ENCODE measurements at places on chromosomes 6 and 20.

GRCh38 chr6:70684794-70685493 lies 17.3 kb downstream of the SMAP1 start:
- no peak for DNase-seq

DNA sequence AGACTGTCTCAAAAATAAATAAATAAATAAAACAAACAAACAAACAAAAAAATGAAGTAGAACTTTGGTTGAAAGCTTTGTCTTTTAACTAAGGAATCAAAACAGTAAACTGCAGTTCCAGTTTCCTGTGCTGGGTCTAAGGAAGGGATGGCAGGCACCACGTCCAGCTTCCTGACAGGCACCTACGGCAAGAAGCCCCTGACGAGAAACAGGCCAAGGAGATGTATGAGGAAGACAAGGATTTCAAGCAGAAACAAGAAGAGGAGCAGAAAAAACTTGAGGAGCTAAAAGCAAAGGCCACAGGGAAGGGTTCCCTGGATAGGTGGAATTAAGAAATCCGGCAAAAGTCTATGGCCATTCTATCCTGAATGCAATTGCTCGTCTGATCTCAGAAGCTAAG lies 8.8 kb downstream of the SNX3 start:
- no peak for DNase-seq

- DNase-seq: no peak
These were observed 16.7 kb upstream of the CDK5RAP1 start for GRCh38 chr20:33418033-33418432.

DNA sequence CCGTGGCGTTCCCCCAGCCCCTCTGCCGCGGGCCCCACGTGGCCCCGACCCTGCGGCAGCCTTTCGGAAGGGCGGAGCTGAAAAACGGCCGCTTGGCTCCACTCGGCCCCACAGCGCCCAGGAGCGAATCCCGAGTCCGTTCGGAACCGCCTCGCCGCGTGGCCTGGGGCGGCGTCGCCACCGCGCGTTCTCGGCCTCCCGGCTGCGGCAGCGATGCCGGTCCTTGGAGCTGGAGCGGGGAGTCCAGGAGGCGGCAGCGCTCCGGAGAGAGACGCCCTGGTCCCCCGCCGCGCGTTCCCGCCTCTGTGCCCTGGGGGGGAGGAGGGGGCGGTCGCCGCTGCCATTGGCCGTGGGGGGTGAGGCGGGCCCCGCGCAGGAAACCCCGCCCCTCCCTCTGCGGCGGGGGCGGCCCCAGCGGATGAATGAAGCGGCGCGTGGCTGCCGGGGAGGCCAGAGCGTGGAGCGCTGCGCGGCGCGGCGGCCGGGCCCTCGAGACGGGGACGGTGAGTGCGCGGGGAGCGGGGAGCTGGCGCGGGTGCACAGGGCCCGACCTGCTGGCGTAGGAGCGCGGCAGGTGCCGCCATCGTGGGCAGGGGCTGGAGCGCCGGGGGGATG lies at the start of gene SLCO4A1:
Gene SLCO4A1 (plus strand): TSS at position 453 of the 615 bp plus-strand sequence. CDS start 13,952 bp downstream, outside the sequence.
- DNase-seq: peak; percentile 95

DNA sequence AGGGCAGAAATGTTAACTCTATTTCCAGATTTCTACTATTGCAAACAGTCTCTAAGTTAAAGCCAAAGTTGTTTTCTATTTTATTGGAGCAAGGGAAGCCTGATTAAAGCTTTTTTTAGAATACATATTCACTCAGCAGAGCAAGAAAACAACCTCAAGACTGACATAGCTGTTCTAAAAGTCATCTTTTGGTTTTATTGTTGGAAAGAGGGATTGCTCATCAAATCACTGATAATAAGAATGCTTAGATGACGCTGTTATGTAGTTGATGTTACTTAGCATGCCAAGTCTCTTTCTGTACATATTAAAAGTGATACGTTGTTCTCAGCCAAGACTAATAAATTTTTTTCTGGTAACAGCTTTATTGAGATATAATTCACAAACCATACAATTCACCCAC lies 172.6 kb upstream of the LAMA2 start:
- no peak for DNase-seq

DNA sequence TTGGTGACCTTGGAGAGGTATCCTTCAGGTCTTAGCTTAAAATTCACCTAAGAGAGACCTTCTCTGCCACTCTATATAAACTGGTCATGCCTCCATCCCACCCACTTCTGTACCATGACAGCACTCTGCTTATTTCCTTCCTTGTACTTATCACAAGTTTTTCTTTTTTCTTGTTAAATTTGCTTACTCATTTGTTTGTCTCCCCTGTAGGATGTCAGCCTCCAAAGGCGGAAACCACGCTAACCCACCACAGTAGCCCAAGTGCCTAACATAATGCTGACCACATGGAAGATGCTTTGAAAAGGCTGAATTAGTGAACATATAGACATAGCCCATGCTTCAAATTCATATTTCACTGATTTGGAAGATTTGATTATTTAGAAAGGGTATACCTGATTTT lies 5.4 kb downstream of the BMP6 start:
- no peak for DNase-seq

DNA sequence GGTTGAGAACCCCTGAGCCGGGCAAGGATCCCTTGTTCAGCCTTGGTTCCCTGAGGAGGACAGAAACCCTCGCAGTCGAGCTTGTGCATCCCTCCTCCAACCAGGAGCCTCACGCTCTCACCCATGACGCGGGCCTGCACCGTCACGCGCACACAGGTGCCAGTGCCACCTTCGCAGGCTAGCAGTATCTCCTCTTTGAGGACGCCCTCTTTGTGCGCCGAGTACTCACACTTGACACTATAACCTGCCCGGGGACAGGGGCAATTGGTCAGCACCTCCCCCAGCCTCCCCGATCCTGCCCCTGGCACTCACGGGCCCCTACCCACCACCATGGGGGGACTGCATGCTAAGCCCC lies 13.3 kb downstream of the ADISSP start:
- DNase-seq: no peak

DNA sequence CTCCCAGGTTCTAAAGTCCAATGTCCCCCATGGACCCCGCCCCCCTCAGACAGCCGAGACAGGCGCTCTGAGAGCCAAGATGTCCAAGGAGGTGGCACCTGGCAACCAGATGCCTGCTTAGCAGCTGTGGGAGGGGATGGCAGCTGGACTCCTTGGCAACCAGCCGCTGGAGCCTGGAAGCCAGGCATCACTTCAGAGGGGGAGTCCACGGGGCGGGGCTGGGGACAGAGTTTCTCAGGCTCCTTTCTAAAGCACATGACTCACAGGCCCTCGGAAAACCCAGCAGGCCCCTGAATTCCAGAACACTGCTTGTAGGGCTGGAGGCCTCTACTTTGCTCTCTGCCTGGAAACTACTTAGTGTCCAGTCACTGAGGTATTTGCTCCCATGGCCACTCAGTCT lies 51.5 kb downstream of the PREX1 start:
- no peak for DNase-seq

- no peak for DNase-seq
These were observed 24.4 kb downstream of the CNR1 start for GRCh38 chr6:88141561-88142296.

DNA sequence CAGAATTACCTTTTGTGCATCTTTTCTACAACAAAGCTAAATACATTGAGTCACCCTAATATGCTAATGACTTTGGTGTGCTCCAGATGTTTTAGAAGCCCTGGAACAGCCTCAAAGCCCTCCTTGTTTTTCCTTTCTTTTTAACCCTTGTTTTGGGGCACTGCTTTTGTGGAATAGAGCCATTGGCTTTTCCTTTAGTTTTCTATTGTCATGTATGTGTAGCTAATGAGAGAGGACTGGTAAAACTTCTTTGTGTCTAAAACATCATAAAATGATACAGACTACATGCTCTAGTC lies 158.8 kb downstream of the JARID2 start:
- DNase-seq: no peak

- DNase-seq: no peak
These were observed 152.8 kb downstream of the SYCP2 start for GRCh38 chr20:59780494-59781185.

- DNase-seq: no peak
These were observed 93.7 kb upstream of the EDN1 start for GRCh38 chr6:12196326-12196936.

DNA sequence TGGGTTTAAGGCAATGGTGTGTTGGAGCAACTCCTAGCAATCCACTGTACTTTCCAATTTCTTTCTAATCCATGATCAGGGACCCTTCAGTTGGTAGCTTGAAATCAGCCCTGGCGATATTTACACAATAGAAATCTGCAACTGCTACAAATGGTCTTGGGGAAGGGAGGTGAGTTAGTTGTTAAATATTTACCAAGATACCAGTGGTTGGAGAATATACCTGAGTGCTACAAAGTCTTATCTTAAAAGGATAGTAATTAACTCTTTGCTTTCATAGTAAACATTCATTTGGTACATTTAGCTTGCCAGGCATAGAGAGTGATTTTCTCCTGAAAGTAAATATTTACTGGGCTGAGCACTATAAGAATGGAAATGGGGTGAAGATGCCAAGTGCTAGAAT lies 568.2 kb downstream of the BCKDHB start:
- no peak for DNase-seq

- no peak for DNase-seq
These were observed 6.7 kb downstream of the AHCY start for GRCh38 chr20:34296468-34296867.

DNA sequence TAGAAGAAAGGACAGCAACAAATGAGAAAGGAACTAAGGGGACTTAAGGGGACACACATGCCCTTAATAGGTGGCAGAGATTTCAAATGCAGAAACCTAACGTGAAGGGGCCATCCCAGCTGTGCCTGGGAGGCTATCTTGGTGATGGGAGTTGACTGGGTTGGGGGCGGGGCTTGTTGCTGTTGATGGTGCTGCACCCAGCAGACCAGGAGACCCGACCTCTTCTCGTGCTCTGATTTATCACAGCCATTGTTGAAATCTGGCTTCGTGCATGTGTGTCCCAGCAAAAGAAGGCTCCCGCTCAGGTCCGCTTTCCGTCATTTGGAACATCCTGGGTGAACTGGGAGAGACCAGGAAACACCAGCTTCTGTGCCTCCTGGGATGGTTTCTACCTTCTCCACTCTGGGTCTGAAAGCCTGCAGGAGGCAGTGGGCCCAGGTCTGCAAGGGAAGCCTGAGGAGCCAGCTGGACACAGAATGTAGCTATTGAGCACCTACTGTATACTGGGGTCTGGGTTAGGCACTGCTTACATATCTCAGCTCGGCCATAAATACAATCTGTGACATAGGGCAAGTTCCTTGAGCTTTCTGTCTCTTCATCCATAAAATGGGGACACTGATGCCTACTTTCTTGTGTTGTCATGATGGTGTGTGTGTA lies 32.1 kb downstream of the TOX2 start:
- no peak for DNase-seq

DNA sequence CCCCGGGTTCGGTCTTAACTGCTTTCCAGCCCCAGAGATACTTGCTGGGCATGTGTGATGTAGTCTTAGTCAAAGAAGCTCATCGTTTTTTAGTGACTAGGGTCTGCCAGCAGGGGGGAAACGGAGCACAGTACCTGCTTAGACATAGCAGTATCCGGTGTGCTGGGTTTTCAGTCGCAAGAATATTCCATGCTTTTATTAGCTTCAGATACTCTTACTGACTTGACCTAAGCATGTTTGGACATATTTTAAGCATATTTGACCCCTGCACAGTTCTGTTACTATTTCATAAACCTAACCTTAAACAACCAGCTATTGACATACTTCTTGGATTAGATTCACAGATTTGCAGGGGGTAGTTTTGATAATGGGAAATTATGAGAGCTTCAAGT lies 3.0 kb downstream of the E2F3 start:
- no peak for DNase-seq

DNA sequence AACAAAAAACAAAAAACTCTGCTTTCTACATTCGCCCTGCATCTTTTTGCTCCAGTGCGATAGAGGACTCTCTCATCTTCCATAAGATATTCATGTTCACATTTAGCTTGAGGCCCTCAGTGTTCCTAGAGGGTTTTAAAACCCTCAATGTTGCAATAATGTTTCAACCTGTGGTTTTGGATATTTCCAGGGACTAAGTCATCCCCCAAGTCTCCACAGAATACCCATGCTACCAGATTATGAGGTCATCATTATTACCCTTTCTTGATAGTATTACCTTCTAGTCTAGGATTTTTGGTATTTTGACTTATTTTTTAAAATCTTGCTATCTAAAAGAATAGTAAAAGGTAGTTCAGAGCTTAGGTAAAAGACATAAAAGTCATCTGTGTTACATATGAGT lies 480.5 kb upstream of the ID4 start:
- no peak for DNase-seq

GRCh38 chr6:148650941-148651505 lies 95.8 kb upstream of the UST start:
- no peak for DNase-seq

- DNase-seq: no peak
These were observed 408.6 kb downstream of the RNF144B start for GRCh38 chr6:18795726-18796125.

DNA sequence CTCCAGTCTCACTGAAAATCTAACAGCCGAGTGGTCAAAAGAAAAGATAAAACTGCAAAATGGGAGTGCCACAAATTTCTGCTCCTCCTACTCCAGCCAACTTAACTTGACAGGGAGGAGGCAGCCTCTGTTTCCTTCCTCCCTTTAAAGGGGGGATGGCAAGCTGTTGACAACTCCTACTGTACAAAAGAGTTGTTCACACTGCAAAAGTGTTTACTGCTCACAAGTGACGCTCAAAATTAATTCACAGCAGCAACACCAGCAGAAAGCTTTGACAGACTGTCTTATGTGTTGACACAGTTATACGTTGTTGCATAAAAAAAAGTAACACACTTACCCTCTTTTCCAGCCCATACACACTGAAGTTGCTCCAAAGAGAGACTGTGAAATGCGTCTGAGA lies 169.8 kb downstream of the BACH2 start:
- DNase-seq: no peak

DNA sequence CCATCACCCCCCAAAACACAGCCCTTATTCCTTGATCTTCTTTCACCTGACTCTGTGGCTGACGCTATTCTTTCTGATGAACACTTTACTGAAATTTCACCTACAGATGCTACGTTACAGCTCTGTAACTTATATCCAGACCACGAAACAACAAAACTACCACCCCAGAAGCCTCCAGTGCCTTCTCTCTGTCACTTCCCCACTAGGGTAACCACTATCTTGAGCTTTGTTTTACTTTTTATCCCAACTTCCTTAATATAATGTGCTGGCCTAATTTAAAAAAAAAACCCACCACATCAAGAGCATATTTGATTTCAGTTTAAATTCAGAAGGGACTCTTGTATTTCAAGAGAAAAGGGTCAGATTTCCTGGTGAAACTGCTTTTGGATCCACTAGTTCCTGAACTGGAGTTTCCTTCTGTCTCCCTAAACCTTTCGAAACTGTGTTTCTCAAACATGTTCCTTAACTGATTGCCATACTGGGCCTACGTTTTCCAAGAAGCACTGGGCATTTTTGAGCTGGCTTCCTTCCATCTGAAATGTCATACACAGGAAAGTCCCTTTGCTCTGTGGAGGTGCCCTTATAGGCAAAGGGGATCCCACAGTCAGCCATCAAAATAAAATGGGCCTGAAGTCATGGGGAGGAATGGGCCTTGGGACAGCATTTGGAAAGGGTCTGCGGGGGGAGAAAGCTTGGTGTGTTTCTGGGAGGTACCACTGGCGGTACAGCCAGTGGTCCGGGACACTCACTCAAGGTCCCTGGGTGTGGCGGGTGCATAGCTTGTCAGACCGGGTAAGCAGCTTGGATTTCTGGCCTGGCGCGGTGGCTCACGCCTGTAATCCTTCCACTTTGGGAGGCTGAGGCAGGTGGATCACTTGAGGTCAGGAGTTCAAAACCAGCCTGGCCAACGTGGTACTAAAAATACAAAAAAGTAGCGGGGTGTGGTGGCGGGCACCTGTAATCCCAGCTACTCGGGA lies 25.8 kb upstream of the RTF2 start:
- no peak for DNase-seq
